NCI-H187 (cell line): ENCODE measurements at places on chromosomes 11 and 22.

GRCh38 chr11:62575837-62576236 lies 2.1 kb upstream of the EEF1G start:
- no peak for DNase-seq

- DNase-seq: peak; percentile 30
Observed at GRCh38 chr11:71420455-71421241, 27.5 kb downstream of the DHCR7 start.

GRCh38 chr22:27724709-27725108 lies 76.8 kb downstream of the MN1 start:
- no peak for DNase-seq

DNA sequence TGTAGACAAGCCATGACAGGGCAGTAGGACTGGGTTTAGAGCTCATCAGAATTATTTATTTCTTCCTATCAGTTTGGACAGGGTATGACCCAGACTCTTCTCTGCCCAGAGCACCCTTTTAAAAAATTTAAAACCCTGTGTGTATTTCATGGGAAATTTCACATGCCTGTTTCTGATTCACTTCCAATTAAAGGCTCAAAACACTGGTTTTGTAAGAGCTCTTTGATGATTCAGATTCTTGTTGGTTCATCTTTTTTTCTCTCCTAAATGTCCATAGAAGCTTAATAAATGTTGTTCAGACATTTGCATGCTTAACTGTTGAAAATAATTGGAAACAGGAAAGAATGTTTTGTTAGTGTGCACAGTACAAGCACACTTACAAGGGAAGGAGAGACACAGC lies 13.8 kb downstream of the FLI1 start:
- no peak for DNase-seq
